Stimulated activated CD4-positive, alpha-beta T cell treated with anti-CD3 and anti-CD28 coated beads, Interleukin-1b, Interleukin-23, amount 100 ng/mL, for 24 hours (primary cell): ENCODE measurements at places on chromosomes 3 and 15.

DNA sequence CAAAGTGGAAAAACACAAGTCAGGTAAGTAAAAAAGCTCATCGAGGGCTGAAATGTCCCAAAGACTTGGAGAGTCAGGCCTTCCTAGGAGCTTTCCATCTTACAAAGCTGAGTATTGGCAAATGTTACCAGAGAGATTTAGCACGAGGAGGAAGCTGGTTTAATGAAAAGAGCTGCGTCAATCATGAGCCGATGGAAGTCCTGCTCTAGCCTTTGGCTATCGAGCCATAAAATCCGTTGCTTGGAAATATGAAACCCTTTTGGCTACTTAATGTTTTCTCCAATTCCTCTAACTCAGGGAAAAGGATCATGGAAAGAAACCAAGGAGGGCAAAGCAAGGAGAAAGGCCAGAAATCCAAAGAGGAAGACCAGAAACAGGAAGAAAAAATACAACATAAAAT is 1074.6 kb downstream of the FHIT start:
- DNase-seq: no peak

DNA sequence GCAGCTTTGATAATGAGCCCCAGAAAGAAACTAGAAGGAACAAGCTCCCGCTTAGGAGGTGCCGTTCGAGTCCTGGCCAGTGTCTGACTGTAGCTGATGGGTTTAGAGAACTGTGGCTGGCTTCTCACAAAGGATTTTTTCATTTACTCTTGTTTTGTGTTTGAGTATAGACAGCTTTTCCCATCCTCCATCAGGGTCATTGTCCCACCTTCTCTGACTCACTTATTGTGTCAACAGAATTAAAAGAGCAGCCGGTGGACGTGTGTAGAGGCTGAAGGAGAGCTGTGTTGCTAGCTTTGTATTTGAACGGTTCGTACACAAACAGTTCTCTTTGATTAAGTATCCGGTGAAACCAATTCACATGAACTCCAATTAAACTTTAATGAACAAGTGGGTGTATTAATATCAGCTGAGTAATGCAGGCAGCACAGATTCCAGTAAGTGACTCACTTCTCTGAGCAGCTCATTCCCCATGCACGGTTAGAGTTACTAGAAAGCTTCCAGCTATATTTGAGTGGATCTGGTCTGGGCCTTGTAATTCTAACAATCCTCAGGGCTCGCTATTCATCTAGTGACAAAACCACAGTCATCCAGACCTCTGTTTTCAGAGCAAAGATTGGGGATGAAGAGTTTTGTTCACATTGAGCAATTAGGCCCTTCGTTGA is 141.0 kb downstream of the LPP start:
- DNase-seq: no peak

DNA sequence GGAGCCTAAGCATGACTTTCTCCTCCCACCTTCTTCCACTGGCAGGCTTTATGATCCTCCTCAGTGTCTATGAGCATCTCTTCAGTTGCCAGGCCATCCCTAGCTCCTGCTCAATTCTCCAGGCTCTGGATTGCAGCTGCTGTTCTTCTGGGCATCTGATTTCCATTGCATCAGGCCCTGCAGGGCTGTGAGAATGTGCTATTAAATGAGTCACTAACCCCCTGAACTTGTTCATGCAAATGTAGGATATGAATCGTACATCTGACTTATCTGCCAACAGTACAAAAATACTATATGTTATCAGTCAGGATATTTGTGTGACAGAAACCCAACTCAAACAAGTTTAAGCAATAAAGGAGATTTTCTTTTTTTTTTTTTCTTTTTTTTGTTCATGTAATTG is 11.9 kb downstream of the GPR176 start:
- DNase-seq: no peak

- DNase-seq: no peak
These were observed 538.1 kb upstream of the ATP11B start for GRCh38 chr3:182255158-182255557.

GRCh38 chr15:88322461-88322860 is 65.9 kb upstream of the NTRK3 start:
- DNase-seq: no peak

DNA sequence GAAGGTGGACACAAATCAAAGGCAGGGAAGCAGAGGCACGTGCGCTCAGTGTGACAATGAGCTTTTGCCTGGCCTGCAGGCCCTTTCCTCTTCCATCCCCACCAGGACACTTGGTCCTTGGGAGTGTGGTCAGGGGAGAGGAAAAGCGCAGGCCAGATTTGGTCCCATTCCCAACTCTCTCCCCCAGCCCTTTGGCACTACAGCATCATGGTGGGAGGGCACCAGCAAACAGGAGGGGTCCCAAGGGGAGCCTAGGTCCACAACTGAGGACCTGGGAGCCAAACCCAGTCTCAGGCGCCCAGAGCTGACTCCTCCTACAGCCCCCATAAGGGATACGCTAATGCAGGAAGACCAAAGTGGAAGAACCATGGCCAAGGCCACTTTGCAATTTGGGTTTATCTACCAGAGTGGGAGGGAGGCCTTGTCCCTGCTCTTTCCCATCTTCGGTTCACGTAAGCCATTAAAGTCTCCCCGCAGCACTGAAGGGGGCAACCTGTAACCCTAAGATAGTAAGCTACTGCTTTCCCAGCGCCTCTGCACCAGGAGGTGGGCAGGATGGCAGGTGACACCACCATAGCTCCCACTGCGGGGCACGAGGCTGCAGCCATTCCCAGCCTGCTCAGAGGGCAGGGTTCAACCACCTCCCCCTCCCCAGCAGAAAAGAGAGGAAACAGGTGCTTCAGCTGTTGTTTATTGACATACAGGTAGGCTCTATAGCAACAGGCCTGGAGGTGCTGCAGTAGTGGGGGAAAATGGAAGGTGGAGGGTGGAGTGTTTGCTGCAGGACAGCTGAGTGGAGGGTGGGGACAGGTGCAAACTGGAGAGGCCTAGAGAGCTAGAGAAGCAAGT is 993 bp upstream of the GRAMD2A start:
- no peak for DNase-seq

- DNase-seq: no peak
These were observed 12.6 kb downstream of the IL12A start for GRCh38 chr3:160001148-160001760.

DNA sequence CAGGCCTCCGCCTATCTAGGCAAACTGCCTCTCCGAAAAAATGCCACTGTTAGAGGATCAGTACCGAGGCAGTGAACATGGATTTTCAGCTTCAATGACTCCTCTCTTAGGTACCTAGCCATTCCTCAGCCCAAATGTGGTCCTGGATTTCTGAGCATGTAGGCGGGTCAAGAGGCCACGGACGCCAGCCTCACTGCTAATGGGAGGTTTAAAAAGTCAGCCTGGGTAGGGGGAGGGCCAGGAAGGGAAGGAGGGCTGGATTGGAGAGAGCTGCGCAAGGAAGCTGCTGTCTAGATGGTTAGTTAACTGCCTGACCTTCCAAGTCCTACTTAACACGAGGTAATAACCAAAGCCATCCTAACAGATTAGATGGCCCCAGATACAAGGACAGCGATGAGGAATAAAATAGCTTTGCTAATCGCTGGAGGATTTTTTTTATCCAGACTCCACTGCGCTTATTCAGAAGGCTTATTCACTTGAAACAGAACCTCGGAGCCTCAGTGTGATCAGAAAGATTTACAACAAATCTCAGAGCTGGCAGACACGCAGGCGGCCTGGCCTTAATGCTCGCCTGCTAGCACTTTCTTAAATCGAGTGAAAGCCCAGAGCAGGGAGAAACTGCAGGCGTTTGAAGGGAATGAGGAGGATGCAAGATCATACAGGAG is 34.3 kb downstream of the TLE3 start:
- no peak for DNase-seq

GRCh38 chr3:172518929-172519640 is 4.1 kb downstream of the TNFSF10 start:
- no peak for DNase-seq

DNA sequence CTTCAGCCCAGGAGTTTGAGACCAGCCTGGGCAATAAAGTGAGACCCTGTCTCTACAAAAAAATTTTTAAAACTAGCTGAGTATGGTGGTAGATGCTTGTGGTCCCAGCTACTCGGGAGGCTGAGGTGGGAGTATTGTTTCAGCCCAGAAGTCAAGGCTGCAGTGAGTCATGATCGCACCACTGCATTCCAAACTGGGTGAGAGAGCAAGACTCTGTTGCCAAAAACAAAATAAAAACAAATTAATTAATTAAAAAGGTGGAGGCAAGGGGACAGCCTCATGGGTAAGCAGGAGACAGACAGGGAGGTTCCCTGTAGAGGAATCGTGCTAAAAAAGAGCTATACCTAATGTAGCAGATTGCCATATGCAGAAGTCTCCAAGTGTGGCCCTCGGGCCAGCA is 12.6 kb downstream of the HAPLN3 start:
- no peak for DNase-seq

DNA sequence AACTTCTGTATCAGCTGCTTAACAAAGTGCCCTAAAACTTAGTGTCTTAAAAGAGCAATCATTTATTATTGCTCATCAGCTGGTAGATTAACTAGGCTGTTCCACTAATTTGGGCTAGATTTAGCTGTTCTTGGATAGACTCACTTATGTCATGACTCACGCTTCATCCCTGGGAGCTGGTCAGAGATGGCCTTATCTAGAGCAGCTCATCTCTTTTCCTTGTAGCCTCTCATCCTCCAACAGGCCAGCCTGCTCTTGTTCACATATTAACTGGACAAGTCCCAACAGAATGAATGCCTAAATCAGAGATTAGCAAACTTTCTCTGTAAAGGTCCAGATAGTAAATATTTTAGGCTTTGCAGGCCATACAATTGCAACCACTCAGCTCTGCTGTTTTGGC is 66.9 kb upstream of the PLAAT1 start:
- no peak for DNase-seq

- no peak for DNase-seq
These were observed 158.5 kb upstream of the TPM1 start for GRCh38 chr15:62883938-62884479.

- DNase-seq: no peak
These were observed 33.9 kb downstream of the ILDR1 start for GRCh38 chr3:121988146-121988545.

GRCh38 chr15:98382139-98382538 is 266.2 kb upstream of the IGF1R start:
- DNase-seq: no peak

- no peak for DNase-seq
These were observed 545.6 kb upstream of the ZNF385D start for GRCh38 chr3:22296601-22297000.

- DNase-seq: no peak
These were observed 80.0 kb downstream of the SQOR start for GRCh38 chr15:45714590-45715488.

DNA sequence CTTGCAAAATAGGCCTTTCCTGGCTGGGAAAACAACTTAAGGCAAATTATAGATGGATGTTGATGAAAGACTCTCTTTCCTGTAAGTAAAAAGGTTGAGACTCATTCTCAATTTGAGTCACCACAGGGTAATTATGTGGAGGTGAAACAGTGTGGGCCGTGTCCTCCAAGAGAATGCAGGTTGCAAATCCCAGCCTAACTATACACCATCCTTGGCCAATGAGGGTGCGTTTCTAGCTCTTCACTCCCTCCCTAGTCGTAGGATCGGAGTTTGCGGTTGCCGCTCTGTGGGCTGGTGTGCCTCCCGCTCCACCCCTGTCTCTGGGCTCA is 259.9 kb downstream of the PLCL2 start:
- DNase-seq: no peak

- no peak for DNase-seq
These were observed 21.8 kb downstream of the MGLL start for GRCh38 chr3:127800508-127800907.

- no peak for DNase-seq
These were observed 223.2 kb upstream of the SOX2 start for GRCh38 chr3:181488536-181488935.

DNA sequence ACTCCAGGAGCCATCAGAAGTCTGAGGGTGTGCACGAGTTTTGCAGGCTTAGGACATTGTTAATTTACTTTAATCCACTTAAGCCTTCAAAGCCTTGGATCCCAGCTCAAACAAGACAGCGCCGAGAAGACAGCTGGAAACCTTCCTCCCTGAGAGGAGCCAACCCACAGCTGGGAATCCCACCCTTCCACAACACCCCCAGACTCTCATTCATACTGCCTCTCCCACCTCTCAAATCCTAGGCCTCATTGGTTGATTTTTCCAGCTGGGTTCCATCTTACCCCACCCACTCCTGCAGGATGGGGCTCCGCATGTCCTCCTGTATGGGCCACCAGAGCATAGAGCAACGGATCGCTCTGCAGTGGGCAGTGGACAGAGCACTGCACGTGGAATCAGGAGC is 80.4 kb downstream of the SEMA5B start:
- DNase-seq: no peak

DNA sequence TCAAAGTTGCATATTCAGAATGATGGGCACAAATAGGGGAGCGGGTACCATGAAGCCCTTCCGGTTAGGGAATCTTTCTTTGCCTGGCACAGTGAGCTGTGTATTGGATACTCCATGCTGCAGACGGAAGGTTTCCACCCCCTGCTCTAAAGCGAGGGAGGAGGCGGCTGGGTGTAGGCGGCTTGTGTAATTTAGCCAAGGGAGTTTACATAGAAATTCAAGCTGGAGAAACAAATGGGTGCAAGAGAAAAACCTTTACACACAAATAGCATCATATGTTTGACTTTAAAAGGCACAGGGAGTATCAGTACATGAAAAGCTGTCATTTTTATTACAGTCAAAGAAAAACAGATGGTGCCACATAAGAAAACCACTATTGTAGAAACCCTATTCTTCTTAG is 59.3 kb upstream of the ADCY5 start:
- DNase-seq: no peak
